ENCODE measurements at places on chromosomes 5 and 9.

- DNase-seq = no peak
Measured at GRCh38 chr9:7147121-7148090, 389.6 kb downstream of the KDM4C start.

DNA sequence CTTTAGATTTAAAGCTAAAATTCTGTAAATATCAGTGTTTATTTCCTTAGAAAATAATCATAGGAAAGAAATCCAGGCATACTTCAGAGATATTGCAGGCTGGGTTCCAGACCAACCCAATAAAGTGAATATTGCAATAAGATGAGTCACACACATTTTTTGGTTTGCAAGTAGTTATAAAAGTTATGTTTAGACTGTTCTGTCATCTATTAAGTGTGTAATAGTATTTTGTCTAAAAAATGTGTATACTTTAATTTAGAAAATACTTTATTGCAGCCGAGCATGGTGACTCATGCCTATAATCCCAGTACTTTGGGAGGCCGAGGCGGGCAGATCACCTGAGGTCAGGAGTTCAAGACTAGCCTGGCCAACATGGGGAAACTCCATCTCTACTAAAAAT is 6.9 kb upstream of the RIC1 start:
- no peak for DNase-seq

- no peak for DNase-seq
Measured at GRCh38 chr9:116008278-116008677, 145.3 kb upstream of the PAPPA start.

- no peak for DNase-seq
Measured at GRCh38 chr5:81482595-81482994, 88.7 kb upstream of the ACOT12 start.

- no peak for DNase-seq
Measured at GRCh38 chr5:19169426-19169825, 818.6 kb downstream of the CDH18 start.

DNA sequence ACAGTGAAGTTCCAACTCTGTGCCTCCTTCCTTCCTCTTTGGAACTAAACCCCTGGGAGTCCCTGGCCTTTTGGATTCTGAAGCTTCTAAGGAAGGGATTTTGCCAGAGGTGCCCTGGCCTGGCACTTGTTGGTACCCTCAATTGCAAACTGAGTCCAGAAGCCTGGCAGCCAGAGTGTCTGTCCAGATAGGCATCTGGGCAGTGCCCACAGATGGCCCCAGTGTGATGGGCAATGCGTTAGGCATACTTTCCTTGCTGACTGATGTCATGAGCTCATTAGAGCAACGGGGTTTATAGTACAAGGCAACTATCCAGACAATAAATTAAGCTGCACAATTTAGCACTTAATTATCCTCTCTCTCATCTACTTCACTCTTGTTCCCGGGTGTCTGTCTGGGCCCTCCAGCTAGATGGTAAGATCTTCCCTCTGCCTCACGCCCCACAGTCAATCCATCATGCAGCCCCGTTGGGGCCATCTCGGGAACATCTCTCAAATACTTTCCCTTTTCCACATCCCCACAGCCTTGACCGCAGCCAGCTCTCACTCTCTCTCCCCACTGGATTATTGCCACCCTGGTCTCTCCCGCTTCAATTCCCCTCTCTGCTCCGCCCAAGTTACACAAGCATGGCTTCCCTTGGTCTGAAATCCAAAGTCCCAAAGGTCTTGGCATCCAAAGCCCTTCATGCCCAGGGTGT is 157.5 kb upstream of the SMIM23 start:
- DNase-seq = no peak

- DNase-seq = no peak
Measured at GRCh38 chr9:117777823-117778222, 73.6 kb downstream of the TLR4 start.

DNA sequence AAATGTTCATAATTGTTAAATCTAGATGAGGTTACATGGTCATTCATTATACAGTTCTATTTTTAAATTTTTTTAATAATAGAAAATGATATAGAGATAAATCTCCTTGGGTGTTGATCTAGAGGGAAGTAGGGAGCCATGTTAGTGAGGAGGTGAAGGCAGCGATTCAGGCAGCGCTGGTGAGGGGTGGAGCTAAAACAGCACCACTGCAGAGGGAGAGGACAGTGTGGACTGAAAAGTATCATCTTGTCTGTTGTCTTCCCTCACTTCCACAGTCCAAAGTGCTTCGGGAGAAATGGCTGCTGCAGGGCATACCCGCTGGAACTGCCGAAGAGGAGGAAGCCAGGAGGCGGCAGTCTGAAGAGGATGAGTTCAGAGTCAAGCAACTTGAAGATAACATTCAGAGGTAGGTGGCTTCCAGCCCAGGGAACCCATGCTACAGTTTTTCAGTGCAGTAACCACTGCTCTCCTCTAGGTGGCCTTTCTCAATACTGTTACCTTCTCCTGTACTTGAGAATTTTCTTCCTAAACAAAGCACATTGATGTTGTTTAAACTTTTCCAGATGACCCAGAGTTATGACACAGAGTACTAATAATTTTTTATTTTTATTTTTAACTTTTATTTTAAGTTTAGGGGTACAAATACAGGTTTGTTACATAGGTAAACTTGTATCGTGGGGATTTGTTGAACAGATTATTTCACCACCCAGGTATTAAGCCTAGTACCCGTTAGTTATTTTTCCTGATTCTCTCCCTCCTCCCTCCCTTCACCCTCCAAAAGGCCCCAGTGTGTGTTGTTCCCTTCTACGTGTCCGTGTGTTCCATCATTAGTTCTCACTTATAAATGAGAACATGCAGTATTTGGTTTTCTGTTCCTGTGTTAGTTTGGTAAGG is 100.5 kb downstream of the PALM2AKAP2 start:
- no peak for DNase-seq

DNA sequence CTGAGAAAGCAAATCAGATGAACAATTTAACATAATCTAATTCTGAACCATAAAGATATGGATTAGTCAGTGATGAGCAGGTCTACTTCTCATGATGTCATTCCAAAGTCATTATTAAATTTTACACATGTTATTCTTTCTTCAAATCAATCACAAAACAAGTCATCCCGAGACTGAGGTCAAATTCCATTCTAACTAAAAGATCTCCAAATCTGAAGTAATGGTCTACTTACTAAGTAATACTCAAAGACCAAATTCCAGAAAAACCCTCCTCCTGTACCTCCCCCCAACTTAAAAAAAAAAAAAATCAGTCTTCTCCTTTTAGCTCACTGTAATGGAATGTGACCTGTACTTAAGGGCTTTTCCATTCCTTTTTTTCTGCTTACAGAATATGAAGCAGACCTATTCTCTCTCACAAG is 4.7 kb downstream of the PFDN1 start:
- DNase-seq = no peak

DNA sequence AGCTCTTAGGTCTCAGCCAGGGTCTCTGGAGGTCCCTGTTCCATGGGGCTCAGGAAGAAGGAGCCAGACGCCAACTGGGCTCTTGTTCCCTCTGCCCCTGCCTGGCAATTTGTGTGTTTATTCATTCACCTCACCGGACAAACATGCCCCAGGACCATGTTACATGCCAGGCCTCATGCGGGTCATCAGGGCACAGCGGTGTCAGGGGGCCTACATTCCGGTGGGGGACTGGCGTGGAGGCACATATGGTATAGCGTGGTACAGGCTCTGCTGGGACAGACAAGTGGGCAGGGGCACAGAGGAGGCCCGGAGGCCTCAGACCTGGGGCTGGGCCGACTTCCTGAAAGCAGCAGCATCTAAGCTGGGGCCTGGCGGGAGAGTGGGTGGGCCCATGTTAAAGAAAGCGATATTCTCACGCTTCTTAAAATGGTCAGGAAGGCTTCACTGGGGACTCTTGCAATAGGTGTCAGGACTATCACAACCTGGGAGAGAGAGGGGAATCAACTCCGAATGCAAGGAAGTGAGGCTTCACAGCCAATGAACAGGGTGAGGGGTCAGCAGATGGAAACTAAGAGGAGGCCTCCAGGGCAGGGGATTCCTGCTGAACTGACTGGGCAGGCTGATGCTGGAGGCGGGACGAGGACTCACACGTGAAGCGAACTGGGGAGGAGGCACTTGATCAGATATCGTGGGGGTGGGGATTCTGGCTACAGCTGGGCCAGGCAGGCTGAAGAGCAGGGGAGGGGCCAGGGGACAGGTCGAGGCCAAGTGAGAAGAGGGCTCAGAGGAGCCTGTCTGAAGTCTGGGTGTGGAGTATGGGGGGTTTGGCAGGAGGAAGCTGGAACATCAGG is 41.9 kb downstream of the NCS1 start:
- peak; percentile 93 for DNase-seq

DNA sequence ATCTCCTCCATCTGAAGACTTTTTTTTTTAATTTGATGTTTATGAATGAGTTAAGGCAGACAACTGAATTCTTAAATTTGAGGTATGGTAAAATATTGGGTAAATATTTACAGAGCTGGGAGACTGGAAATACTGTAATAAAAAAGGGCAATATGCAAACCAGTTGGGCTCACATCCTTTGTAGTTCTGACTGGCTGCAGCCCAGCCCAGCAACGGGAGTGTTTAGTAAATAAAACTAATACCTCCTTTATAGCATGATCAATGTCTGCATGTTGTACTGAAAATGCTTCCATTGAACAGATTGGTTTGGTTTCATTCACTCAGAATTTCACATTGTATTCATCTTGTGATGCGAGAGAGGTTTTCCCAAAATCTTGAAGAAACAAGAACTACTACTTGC is 365.0 kb downstream of the DMRT2 start:
- DNase-seq = no peak

DNA sequence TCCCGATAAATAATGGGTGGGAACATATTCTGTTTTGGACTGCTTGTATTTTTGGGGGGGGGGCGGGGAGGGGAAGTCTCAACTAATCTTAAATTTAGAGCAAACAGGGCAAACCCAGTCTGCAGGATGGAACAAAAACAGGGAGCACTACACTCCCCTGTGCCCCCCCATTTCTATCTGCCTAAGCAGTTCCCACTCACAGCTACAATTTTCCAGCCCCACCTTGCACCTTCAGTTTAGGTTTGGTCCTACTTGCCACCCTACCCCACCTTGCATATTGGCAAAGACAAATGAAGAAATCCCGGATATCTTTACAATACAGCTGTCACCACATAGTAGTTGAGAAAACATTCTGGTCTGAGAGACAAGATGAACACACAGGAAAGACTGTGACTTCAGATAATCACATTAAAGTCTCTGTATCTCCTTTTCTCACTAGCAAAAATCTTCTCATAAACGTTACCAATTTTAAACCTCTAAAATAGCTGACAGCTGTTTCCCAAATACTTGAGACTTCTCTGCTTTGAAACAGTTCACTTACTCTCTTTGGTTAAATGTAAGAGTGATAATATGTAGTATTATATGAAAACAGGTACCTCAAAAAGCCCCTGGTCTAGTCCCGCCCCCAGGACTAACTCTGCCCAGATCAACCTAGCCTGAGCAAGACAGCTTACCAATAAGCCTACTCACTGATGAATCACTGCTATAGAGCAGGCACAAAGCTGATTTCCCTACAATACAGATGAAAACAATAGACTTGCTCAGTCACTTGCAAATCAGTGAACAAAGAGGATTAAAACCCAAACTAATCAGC is 5.2 kb upstream of the RAPGEF6 start:
- no peak for DNase-seq

DNA sequence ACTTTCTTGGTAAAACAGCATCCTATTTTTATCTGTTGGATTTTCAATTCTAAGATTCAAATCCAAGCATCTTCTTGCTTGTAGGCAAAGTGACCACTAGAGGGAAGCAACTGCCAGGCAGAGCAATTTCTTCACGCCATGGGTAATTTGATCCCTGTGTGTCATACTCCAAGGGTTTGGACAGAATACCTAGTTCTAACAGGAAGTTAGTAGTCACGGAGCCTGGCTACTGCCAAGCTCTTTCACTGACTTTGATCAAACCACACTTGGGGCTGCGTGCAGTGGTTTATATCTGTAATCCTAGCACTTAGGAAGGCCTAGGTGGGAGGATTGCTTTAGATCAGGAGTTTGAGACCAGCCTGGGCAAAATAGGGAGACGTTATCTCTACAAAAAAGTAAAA is 473.6 kb upstream of the TNC start:
- DNase-seq = peak; percentile 69

- no peak for DNase-seq
Measured at GRCh38 chr5:14234204-14234603, 91.1 kb downstream of the TRIO start.

- DNase-seq = no peak
Measured at GRCh38 chr5:127963931-127964330, 119.6 kb upstream of the SLC12A2 start.

- no peak for DNase-seq
Measured at GRCh38 chr9:129273136-129273895, 95.3 kb upstream of the IER5L start.

- DNase-seq = no peak
Measured at GRCh38 chr5:151075698-151076331, 5.0 kb downstream of the TNIP1 start.

- DNase-seq = no peak
Measured at GRCh38 chr5:135242866-135243555, 156.0 kb downstream of the MACROH2A1 start.

GRCh38 chr9:70607926-70608325 is 193.5 kb upstream of the KLF9 start:
- no peak for DNase-seq

DNA sequence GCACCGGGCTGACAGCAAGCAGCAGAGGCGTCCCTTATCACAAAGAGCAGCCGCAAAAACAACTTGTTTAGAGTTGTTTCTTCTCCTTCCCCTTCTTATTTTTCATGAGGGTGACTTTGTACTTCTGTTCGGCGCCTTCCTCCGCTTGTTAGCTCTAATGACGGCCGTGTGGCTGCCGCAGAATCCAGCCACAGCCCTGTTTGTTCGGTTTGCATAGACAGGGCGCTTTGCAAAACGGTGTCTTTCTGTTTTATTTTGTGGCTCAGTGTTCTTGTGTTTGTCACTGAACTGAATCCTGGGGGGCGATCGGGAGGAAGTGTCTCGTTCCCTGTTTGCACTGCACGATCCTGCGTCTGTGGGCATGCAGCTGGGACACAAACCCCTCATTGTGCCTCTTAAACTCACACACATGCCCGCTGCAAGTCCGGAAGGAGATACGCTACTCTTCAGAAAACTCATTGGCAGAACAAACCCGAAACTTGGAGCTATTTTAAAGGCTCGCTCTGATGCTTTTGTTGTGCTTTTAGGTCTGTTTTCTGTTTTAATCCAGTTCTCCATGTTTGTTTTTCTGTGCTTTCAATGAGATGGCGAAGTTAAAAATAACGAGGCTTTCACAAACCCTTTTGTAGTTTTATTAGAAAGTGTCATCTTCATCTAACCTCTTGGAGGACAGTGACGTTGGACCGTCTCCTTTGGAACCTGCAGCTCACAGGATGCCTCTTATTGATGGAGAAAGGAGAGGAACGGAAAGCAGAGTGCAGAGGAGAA is 213.9 kb downstream of the IRX2 start:
- no peak for DNase-seq

DNA sequence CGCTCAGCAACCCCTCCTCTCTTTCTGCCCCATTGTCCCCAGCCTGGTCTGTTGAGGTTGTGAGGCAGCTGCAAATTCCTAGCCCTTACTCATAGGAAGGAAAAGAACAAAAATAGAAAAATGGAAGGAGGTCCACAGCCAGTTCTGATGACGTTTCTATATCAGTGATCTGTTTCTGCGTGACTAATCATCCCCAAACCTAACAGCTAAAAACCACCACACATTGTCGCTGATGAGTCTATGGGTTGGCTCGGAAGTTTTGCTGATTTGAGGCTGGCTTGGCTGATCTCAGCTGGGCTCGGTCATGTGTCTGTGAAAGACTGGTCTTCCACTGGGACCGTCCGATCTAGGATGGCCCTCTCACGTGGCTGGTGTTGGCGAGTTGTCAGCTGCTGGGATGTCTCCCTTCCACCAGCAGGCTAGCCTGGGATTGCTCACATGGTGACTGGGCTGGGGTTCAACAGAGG is 200.6 kb upstream of the ZNF618 start:
- no peak for DNase-seq

GRCh38 chr5:146699138-146699537 is 179.4 kb downstream of the PPP2R2B start:
- peak; percentile 16 for DNase-seq
